ENCODE measurements at places on chromosomes 5 and 9.

- no peak for DNase-seq
These were observed 52.3 kb upstream of the FAM120AOS start for GRCh38 chr9:93505541-93506132.

GRCh38 chr9:71690689-71691435, 77.5 kb downstream of the CEMIP2 start:
- DNase-seq: no peak

GRCh38 chr5:172093559-172093958, 87.1 kb upstream of the FBXW11 start:
- no peak for DNase-seq

GRCh38 chr5:157283434-157283833, 17.5 kb downstream of the CYFIP2 start:
- DNase-seq: no peak

DNA sequence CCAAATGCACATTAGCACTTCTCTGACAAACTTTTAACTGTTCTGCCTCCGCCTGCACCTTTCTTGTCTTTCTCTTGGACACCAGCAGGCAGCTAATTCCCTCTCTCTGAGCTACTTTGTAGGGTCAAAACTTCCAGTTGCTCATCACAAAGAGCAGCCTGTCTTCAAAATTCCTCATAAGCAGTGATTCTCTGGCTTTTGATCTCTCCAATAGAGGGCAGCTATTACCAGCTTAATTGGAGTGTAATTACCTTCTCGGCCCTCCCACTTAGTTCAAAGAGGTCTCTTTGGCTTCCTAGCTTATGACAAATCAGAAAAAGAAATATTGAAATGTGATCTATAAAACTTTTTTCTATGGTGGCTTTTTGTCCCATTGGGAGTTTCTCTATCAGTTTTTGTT, 43.6 kb upstream of the RAD23B start:
- no peak for DNase-seq

DNA sequence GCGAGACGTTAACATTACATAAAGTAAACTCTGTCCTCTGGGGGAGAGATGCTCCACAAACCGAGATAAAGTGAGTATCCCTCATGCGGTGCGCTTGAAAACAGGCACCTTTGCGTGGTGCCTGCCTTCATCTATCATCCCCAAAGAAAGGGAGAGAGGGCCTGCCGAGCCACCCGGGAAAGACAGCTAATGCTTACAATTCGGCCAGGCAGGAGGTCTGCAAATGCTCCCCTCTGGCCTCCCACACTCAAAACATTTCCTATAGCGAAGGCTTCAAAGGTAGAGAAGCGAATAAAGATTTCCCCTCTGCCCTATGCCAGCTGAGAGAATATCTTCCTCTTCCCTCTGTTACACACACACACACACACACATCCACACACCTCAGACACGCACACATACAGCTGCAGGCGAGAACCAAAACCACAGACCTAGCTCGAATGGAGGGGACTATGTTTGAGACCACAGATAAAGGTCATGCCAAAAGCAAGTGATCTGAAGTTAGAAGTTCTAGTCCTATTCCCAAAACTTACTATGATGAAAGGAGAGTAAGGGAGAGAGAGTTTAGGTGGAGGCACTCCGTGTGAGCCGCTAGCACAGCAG, 132.8 kb downstream of the CRB2 start:
- no peak for DNase-seq

- DNase-seq: no peak
These were observed 15.4 kb upstream of the TNFSF8 start for GRCh38 chr9:114945616-114946412.

GRCh38 chr5:86970361-86970760, 297.3 kb upstream of the RASA1 start:
- DNase-seq: no peak

GRCh38 chr9:105503881-105504280, 54.0 kb upstream of the FKTN start:
- DNase-seq: no peak

- no peak for DNase-seq
These were observed 368.3 kb downstream of the EFNA5 start for GRCh38 chr5:107302441-107302840.

GRCh38 chr5:98775246-98776065, 2.0 kb downstream of the RGMB start:
- no peak for DNase-seq

- no peak for DNase-seq
These were observed 14.5 kb downstream of the OBP2B start for GRCh38 chr9:133194597-133194996.

DNA sequence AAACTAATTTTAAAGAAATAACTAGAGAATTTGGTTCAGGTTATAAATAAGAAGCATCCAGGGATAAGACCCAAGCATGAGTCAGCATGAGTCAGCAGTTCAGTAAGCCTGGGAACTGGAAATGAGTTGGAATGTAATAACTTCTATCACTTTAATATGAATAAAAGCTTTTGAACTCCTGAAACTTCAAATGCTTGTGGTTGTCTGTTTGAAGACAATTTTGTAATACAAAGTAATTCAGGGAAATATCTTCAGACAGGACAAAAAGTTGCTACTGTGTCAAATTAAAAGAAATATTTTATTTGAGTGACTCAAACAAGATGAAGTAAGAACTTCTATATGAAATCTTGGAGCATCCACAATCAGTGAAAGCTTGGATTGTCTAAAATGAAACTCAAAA, 331.2 kb upstream of the DAB2 start:
- DNase-seq: no peak

DNA sequence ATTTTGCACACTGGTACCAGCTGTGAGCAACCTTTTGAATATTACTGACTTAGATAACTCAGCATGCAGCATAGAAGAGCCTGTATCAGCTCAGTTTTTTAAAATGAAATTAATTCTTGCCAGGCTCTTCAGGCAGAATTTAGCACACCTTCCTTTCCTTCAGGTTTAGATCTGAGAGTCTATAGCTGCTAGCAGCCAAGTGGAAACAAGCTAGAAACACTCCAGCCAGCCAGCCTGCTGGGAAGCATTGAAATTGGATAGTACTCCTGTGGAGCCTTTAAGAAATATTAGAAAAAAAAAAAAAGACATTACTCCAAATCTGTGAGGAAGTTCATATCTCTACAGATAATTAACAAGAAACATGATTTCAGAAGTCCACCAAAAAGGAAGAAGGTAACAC, 812.2 kb downstream of the DTWD2 start:
- DNase-seq: no peak

DNA sequence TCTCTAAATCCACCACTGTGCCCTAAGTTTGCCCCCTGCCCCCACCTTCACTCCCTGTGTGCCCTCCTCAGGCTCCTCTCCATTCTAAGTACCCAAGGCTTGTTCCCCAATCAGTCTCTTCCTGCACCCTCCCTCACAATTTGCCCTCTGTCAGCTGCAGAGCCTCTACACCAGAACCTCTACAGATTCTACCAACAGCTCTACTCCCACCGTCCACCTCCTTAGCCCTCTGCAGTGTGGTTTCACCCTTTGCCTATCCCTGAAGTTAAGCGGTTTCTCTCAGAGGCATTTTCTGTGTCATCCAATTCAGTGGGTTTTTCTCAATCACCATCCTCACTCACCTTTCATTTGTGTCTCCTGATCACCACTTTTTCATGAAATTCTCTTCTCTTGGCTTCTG, 13.2 kb upstream of the ERAP2 start:
- DNase-seq: no peak

GRCh38 chr9:130746434-130747212, 53.0 kb downstream of the EXOSC2 start:
- no peak for DNase-seq

GRCh38 chr9:36937346-36937745, 96.7 kb downstream of the PAX5 start:
- no peak for DNase-seq

- DNase-seq: no peak
These were observed 15.0 kb upstream of the RAPGEF1 start for GRCh38 chr9:131754846-131755245.

DNA sequence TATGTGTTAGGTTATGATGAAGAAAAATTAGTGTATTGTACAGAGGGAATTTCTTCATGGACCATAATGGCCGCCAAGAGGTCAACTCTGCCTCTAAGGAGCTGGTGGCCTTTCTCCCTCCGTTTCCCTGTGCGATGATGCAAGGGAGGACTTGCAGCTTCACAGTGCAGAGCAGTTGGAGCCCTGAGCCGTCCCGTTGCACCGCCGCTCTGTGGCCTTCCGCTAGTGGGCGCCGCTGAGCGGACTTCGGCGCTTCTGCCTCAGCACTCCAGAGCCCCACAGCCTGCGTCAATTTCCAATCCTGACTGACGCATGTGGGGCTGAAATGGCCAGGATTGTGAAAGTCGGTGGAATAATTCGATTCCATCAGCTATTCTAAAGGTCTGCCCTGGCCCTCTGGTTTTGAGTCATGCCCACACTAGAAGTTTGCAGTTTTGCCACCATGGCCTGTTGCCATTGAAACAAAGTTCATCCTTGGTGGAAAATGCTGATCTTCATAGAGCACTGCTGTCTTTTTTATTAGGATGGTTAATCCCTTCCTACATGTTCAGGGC, 22.7 kb upstream of the LECT2 start:
- DNase-seq: no peak

DNA sequence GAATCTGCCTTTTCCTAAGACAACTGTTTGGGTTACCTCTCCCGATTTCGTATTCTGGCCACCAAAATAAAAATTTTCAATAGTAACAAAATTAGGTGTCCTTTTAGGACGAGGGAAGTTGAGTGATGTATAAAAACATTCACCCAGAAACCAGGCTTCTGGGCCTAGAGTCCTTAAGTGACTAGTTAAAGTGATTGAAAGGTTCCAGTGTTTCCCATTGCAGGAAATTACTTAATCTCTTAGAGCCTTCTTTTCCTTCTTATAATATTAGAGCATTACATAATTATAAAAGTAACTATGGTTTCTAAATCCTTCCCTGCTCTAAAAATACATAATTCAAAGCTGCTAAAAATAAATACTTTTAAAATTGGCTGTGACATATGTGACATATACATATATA, 7.3 kb downstream of the MCIDAS start:
- no peak for DNase-seq

DNA sequence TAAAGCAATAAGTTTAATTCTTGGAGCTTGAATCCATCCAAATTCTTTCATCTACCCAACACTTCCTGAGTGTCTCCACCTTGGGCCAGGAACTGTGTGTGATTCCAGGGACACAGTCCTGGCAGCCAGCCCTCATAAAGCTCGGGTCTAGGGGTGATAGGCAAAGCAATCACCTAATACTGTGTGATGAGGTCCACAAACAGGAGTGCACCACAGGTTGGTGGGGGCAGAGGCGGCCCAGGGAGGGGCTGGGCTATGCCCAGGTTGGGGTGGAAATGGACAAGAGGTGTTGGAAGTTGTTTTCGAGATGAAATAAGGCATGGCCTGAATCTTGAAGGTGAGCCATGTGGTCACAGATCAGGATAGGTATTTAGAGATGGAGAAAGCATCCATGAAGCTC, 133.9 kb upstream of the PTCH1 start:
- DNase-seq: no peak

GRCh38 chr5:102649731-102650130, 105.4 kb upstream of the PAM start:
- no peak for DNase-seq

- no peak for DNase-seq
These were observed 253.8 kb downstream of the CDK5RAP2 start for GRCh38 chr9:120326049-120326693.

DNA sequence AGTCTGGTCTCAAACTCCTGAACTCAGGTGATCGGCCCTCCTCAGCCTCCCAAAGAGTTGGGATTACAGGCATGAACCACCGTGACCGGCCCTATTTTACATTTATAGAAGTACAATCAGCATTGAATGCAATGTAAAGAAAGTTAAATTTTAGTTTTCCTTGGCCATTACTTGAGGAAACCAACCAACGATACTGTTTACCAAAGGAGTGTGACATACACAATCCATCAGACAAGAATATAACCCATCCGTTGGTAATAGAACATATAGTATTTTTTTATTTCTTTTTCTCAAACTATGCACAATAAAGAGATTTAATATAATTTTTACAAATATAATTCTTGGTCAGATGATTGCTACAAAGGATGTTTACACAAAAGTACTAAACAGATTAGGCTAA, 63.1 kb upstream of the MOCS2 start:
- no peak for DNase-seq

GRCh38 chr5:56585999-56586691, 229.2 kb upstream of the MAP3K1 start:
- DNase-seq: no peak

DNA sequence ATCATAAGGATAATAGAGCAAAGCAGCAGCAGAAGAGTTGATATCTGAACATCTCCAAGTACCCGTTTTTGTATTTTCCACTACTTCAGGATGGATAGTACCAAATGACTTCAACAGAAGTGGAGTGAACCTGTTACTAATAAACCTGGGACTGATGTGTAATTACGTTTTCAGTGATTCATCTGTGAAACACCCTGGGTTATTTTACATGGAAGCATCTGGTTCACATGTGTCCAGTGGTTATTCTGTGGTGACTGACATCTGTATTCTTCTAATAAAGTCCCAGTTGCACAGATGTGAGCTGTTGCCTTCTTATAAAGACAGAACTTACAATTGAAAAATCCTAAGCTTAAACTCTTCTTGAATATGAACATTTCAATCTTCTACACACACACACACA, 139.7 kb upstream of the VCAN start:
- DNase-seq: no peak

GRCh38 chr9:37953775-37954437, 50.0 kb upstream of the SLC25A51 start:
- DNase-seq: no peak

DNA sequence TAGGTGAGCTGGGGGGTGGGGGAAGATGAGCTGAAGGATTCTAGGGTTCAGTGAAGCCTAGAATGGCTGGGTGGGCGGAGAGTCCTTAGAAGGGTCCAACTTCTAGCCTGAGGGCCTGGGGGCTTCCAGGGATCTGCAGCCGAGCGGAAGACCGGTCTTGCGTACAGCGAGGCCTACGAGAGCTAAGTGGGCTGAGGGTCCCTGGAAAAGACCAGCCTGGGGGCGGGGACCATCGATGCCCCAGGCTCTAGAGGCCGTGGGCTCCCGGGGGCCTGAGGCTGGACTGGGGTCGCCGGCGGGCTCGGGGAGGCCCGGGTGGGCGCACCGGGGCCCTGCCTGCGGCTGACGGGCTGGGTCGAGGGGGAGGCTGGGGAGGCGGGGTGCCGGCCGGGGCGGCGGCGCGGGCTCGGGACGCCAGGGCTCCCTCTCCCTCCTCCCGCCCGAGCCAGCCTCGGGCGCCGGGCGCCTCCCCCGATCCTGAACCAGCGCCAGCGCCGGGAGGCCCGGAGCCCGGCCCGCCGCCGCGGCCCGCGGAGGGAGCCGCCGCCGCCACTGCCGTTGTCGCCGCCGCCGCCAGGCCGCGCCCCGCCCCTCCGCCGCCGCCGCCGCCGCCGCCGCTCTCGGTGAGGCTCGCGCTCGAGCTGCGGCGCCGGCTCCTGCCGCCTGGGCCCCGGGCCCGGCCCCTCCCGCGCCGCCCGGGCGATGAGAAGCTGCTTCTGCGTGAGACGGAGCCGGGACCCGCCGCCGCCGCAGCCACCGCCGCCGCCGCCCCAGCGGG, at the start of gene MVB12B:
Gene MVB12B, plus strand, starts transcription at position 602 of the 778 bp plus-strand sequence. Its CDS starts 101 bp downstream, at position 703.
- DNase-seq: no peak

DNA sequence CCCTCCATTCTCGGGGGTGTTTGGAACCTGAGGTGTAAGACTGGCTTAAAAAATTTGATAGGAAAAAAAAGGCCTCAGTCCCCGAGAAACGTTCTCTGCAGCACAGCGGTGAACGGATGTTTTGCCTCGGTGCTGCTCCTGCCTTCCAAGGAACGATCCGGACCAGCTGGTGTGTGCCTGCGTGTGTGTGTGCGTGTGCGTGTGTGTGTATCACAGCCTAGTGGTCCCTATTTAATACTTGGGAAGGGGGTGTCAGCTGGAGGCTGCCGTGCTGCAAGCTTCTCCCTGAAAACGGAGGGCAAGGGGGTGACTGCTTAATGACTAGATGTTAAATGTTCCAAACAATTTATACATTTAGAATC, 76.9 kb downstream of the LHX2 start:
- DNase-seq: no peak
